Stomach (tissue), 19 donors: ENCODE measurements at places on chromosomes 1 and 21. TPM values are rescaled to one million over a fixed set of nuclear protein-coding genes. Genes with fewer than 3 reads are reported as not detected.

The LEFTY1 gene
- not detected for total RNA-seq

DNA sequence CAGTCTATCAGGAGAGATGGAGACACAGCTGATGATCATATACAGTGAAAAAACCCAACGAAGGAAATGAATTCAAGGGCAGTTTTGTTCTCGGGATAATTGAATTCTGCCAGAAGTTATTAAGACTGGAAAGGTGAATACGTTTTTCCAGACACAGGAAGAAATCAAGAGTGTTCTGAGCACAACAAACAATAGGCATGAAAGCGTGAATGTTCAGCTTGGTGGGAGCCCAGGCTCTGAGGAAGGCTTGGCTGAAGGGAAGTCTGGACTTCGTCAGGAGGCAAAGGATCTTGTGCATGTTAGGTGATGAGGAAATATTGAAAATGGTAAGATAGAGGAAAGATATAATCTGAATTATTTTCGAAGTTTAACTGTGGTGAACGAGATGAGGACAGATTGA lies 50.4 kb downstream of the CYYR1 start:
- H3K36me3 ChIP-seq, result no peaks in the 10 kb centered on the region
- H3K4me1 ChIP-seq, result no peaks in the 10 kb centered on the region

The ANKRD65 gene
- total RNA-seq, result not detected

- H3K4me1 ChIP-seq, result no peaks in the 10 kb centered on the region
- H3K27me3 ChIP-seq, result no peaks in the 10 kb centered on the region
- DNase-seq, result no peak
- no peak overlapping the region for H3K4me3 ChIP-seq
- H3K27ac ChIP-seq, result no peak overlapping the region
- no peaks in the 10 kb centered on the region for H3K36me3 ChIP-seq
Measured at GRCh38 chr1:230517326-230517725, 91.2 kb upstream of the PGBD5 start.

The EFNA3 gene
- not detected for total RNA-seq
